Activated CD4-positive, alpha-beta T cell treated with anti-CD3 and anti-CD28 coated beads for 36 hours (primary cell): ENCODE measurements at places on chromosomes 11 and 22.

GRCh38 chr22:46303347-46303965, 6.8 kb downstream of the GTSE1 start:
- no peak for DNase-seq

- no peak for DNase-seq
Observed at GRCh38 chr11:32511926-32512325, 71.7 kb upstream of the EIF3M start.

GRCh38 chr11:35313760-35314153, 105.6 kb downstream of the SLC1A2 start:
- DNase-seq, result no peak

GRCh38 chr22:32590556-32590955, 115.9 kb downstream of the FBXO7 start:
- no peak for DNase-seq

- no peak for DNase-seq
Observed at GRCh38 chr11:41786087-41786486, 326.6 kb upstream of the LRRC4C start.

DNA sequence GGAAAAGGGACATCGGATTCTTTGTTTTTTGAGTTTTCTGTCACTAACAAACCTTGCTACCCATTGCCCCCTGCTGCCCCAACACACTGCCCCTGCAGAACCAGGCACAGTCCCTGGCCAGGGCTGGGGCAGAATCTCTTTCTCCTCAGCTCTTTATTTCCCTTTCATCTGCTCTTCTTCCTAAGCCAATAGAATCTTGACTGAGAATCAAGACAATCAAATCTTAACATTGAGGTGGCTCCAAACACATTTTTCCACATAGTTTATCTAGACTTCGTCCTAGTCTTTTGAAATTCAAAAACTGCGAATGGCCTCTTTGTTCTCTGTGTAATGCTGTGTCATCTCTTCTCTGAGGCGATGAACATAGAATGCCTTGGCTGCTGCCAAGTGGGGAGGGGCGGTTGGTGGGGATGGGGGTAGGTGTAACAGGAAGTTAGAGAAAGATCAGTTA, 16.1 kb upstream of the NTM start:
- DNase-seq, result no peak

- no peak for DNase-seq
Observed at GRCh38 chr22:19787849-19788141, 27.2 kb downstream of the TBX1 start.
